ENCODE measurements at places on chromosomes 3 and 15.

DNA sequence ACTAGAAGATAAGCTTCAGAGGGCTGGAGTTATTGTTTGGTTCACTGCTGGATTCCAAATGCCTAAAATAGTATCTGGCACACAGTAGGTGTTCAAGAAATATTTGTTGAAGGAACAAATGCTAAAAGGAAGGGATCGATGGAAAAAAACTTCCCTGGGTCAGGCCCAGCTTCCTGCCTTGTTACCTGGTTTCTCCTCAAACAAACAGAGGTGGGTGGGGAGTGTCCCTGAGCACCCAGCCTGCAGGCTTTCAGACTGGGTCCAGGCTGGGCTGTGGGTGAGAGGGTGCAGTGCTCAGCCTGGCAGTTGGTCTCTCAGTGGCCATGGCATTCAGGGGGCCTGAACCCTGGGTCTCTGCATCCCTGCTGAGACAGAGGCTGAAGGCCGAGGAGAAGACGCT lies 14.4 kb upstream of the STRA6 start:
- DNase-seq, result no peak

DNA sequence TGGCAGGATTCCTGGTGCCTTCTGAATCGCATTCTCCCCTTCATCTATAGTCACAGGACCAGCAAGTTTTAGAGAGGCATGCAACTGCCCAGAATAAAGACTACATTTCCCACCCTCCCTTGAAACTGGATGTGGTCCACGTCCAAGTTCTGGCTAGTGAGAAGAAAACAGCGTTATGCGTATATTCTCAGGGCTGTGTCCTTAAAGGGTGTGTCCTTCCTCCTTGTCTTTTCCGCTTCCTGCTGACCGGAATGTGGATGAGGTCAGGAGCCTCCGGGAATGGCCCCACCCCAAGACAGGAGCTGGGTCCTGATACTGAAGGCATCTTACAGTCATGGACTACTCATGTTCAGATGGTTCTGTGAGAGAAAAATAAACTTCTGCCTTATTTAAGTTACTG lies 20.2 kb downstream of the CHST2 start:
- DNase-seq, result no peak

- DNase-seq, result no peak
Measured at GRCh38 chr3:175088766-175089380, 229.7 kb downstream of the NAALADL2 start.

- no peak for DNase-seq
Measured at GRCh38 chr15:76875911-76876310, 29.2 kb downstream of the SCAPER start.

DNA sequence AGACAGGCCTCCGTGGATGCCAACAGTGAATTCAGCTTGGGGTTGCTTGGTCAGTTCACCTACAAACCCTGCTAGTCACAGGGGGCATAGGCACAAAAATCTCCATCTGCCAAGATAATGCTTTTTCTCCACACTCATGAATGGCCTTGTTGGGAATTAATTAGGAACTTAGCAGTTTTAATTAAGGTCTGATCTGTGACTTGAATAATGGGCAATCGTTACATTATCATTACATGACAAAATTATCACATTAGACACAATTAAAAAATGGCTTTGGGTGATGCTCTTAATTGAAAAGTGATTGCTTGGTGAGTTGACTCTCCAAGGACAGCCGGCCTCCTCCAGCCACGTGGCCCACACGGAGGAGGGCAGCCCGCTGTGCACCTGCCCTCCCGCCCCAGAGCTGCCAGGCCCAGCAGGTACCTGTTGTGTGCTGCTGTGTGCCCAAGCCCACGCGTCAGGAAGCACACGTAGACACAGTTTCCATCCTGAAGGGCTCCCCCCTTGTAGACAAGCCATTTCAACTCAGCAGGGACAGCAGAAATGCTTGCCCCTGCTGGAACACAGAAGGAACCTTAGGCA lies 274.2 kb downstream of the OCA2 start:
- no peak for DNase-seq

All from activated CD4-positive, CD25-positive, alpha-beta regulatory T cell treated with anti-CD3 and anti-CD28 coated beads, Interleukin-2, amount 50 U/mL, for 16 hours (primary cell).